CMK (cell line): ENCODE measurements at places on chromosomes 6 and 20.

DNA sequence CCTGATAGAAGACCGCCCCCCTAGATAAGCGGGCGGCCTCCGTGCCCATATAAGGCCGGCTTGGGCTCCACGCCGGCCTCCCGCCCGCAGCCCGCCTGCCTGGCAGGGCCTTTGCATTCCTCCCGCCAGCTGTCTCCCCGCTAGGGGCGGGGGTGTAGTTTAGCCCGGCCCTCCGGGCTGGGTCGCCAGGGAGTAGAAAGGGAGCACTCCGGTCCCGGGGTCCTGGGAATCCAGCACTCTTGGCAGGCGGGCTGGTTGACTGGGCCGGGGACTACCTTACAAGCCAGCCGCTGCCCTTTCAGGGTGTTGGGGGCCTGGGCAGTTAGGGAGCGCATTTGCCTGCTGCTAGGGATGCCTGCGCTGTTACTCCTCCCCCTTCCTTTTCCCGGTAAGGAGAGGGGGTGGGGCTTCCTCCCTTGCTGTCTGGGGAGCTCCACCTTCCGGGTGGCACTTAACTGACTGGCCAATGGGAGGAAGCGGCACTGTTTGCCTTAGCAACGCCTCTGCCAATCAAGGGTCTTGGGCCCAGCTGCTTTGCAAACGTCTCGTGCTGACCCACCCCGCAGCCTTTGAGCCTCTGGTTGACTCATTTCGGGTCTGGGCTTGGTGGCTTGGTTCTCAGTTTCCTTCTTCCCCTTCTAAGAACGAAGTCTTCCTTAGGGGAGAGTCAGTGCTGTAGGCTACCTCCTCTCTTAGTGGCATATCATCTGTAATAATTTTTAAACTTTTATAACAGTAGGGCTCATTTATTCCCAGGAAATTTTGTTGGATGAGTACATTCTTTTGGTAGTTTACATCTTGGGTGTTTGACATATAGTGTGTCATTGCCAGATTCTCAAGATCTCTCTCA is 3.4 kb downstream of the SRF start:
- peak; percentile 94 for DNase-seq

DNA sequence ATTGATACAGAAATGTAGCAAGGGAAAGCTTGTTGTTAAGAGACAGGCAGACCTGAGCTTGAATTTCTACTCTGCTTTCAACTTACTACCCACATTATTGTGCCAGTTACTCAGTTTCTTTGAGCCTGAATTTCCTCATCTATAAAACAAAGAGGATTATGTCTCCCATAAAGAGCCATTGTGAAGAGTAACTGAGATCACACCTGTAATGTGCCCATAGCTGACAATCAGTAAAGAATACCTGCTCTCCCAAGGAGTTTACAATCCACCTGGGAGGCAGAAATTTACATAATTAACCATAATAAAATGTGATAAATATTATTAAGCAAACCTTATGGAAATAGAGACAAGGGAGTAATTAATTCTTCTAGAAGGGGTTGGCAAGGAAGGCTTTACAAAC is 204.9 kb downstream of the EPM2A start:
- no peak for DNase-seq

GRCh38 chr6:89887452-89888137 is 6.7 kb upstream of the GJA10 start:
- no peak for DNase-seq

- DNase-seq = no peak
Observed at GRCh38 chr6:7669742-7670141, 56.2 kb upstream of the BMP6 start.

DNA sequence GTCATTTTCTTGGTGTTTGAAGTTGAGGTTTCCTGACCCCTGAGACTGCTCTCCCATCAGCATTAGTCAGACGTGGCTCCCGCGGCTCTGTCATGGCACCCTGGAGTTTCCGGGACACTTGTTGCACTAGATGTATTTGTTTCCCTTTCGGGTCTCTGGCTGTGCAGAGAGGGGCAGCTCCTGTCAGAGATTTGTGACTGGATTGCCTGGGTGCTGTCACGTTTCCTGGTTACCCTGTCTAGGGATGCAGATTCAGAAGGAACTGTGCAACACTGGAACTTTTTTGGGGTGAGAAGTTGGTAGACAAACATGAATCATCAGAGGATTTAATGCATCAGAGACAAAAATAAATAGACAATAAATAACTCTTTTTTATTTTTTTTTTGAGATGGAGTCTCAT is 431.8 kb upstream of the MAN1A1 start:
- DNase-seq = no peak

GRCh38 chr20:46784436-46785127 is 75.1 kb downstream of the SLC2A10 start:
- no peak for DNase-seq

DNA sequence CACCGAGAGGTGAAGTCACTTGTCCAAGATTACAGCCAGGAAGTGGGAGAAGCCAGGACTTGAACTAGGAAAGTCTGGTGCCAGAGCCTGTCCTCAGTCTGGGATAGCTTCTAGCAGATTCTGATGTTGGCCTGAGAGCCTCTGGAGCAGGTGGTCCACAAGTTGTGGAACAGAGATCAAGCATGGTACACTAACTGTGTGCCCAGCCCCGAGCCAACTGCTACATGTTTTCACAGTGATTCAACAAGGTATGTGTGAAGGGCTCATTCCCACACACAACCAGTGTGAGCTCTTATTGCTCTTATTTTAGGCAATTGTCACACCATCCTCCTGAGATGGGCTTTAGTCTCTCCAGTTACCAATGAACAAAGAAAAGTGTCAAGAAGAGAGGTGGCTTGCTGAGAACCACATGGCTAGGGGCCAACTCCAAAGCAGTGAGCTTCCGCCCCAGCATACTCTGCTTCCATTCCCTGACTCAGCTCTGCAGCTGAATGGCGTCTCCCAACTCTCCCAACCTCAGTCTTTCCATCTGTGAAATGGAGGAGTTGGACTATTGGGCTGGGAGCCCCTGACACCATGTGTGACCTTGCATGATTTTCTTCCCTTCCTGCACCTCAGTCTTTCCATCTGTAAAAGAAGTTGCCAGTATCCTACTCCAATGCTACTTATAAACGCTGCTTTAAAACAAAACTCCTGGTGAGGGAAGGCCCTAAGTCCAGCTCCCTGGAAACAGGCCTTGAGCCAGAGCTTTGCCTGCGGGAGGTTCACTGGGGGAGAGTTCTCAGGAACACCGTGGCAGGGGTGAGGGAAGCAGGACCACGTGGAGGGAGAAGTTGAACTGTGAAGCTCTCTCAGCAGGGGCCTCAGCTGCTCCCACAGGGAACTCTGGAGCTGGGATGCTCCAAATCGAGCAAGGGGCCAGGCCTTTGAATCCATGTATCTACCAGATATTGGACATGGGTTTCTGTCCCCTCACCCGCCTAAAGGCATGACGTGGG is 40.9 kb downstream of the CDH22 start:
- no peak for DNase-seq

GRCh38 chr20:45432294-45432693 is 16.4 kb downstream of the PIGT start:
- no peak for DNase-seq
